ENCODE measurements at places on chromosomes 13 and 19. TPM values are rescaled to one million over a fixed set of nuclear protein-coding genes. Genes with fewer than 3 reads are reported as not detected.
A peak's percentile ranks its signal among the peaks of the same experiment; 100 is the strongest.

ZNF709 gene
- total RNA-seq = 3.7 TPM

GRCh38 chr13:39100996-39101738 lies 62.9 kb downstream of the NHLRC3 start:
- no peaks in the 10 kb centered on the region for H3K4me1 ChIP-seq
- H3K27me3 ChIP-seq = no peaks in the 10 kb centered on the region
- DNase-seq = no peak

GRCh38 chr13:110562696-110563462 lies 1.4 kb upstream of the RAB20 start:
- H3K27ac ChIP-seq = no peak overlapping the region
- H3K4me3 ChIP-seq = peak overlapping the region; percentile 97
- H3K4me1 ChIP-seq = peaks cover 31% of the 10 kb centered on the region

SHANK1 gene
- 0.98 TPM for total RNA-seq

- H3K4me3 ChIP-seq = no peak overlapping the region
- H3K27ac ChIP-seq = no peak overlapping the region
- DNase-seq = no peak
- H3K27me3 ChIP-seq = peaks cover 21% of the 10 kb centered on the region
Measured at GRCh38 chr19:49428547-49429451, 3.6 kb downstream of the GFY start.

GRCh38 chr19:33416307-33417215 lies 43.1 kb downstream of the CEBPG start:
- H3K27ac ChIP-seq = no peak overlapping the region
- H3K4me1 ChIP-seq = peaks cover 12% of the 10 kb centered on the region
- DNase-seq = no peak

FXYD1 gene
- total RNA-seq = 135 TPM

PSG6 gene
- not detected for total RNA-seq

DNA sequence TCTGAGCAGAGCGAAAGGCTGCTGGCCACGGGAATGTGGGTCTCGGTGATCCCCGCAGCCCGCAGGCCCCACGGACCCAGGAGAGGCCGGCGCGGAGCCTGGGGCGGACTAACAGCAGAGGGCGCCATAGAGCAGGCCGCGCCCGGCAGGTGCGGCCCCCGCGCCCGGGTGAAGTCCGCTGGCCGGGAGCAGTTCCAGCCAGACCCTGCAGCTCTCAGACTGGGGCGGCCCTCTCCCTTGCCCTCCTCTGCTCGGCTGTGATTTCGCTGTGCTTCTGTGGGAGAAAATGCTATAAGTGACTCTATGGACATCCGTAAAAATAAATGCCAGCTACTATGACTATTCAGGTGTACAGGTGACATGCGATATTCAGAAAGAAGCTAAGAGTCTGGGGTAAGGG lies 37.7 kb downstream of the GSX1 start:
- peaks cover 10% of the 10 kb centered on the region for H3K4me1 ChIP-seq
- no peak for DNase-seq
- H3K4me3 ChIP-seq = no peak overlapping the region
- H3K27me3 ChIP-seq = no peaks in the 10 kb centered on the region

MEF2B gene
- total RNA-seq = not detected

- no peak overlapping the region for H3K27ac ChIP-seq
- no peaks in the 10 kb centered on the region for H3K27me3 ChIP-seq
- DNase-seq = no peak
Measured at GRCh38 chr19:3716147-3716668, 8.0 kb downstream of the TJP3 start.

LGALS14 gene
- not detected for total RNA-seq

All from vagina (tissue), 2 donors.